ENCODE measurements at places on chromosomes 5 and 9.

- no peak for DNase-seq
Measured at GRCh38 chr9:94057918-94058317, 26.3 kb upstream of the PTPDC1 start.

GRCh38 chr9:17862101-17862500 lies 283.2 kb downstream of the SH3GL2 start:
- DNase-seq: no peak

DNA sequence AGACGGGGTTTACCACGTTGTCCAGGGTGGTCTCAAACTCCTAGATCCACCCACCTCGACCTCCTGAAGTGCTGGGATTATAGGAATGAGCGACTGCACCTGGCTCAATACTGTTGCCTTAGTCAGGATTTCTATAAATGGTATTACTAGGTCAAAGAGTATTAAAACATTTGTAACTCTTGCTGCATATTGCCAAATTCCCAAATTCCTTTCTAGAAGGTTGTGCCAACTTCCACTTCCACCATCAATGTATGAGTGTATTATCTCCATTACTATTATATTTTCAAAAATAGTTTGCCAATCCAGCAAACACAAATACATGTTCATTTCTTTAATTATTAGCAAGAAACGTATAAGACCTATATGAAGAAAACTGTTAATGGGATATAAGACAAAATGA lies 10.6 kb downstream of the PTGR1 start:
- no peak for DNase-seq

DNA sequence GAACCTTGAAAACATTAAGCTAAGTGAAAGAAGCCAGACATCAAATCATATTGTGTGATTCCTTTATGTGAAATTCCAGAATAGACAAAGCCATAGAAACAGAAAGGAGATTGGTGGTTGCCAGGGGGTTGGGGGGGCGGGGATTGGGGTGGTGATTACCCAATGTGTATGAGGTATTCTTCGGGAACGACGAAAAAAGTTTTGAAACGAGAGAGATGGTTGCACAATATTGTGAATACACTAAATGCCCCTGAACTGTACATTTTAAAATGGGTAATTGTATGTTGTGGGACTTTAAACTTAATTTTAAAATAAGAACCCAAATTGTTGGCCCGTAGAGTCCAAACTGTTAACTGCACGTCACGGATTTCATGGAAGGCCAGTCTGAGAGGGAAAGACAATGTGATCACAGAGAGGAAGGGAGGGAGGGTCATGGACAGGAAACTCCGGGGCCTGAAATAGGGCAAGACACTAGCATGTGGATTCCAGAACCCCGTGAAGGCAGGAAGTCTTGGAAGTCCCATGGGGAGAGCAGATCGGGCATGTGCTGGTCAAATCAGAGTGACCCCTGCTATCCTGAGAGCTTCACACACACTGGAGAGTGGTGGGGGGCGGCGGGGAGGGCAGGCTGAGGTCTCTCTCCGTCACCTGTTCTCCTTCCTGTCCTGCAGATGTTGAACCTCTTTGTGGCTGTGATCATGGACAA lies 218.4 kb downstream of the CACNA1B start:
- DNase-seq: no peak

DNA sequence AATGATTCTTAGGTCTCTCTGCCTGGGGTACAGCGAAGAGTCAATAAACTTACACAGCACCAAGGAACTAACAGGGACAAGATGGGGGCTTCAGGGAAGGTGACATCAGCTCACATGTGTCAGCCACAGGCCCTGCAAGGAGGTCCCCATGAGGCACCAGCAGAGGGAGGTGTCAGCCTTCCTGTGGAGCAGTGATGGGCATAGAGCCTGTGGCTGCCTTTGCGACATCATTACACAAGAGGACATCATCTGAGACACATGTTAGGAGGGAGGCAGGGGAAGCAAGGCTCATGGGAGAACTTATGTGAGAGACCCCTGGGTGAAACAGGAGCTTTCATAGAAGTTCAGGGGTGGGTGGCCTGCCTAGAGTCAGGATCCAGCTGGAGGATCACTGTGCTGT lies 389.6 kb downstream of the SEMA5A start:
- DNase-seq: no peak

- DNase-seq: no peak
Measured at GRCh38 chr9:11128156-11128555, 515.4 kb upstream of the PTPRD start.

- no peak for DNase-seq
Measured at GRCh38 chr9:103545260-103545659, 548.8 kb upstream of the SMC2 start.

DNA sequence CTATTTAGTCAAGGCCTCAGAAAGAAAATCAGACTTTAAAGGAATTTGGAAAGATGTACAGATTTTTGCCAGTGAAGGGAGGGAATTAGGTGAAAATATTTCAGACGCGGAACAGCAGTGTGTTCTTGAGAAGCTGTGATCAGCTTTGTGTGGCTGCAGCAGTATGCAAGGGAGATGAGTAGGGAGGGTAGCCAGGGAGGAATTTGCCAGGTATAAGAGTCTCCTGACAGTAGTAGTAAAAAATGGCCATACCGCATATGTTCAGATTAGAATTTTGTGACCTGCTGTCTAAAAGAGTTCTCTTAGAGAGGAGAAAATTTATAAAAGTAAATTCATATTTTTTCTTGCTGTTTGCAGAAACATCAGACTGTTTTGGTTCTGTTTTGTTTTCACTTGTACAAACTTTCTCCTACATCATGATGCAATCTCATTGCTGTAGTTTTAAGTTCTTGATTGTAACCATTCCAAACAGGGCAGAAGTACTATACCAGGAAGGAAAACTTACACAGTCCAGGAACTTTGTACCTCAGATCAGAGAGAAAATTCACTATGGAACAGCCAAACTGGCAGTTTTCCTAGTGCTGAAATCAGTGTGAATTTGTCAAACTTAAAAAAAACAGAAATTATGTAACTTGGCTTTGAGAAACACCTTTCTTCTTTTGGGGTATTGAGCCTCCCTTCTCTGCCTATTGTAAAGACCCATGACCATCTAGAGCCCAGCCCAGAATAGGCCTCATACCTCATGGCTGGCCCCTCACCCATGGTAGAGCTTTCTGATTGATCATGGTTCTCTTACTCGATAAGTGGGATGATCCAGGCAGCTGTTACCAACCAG lies 78.4 kb upstream of the NR3C1 start:
- no peak for DNase-seq

DNA sequence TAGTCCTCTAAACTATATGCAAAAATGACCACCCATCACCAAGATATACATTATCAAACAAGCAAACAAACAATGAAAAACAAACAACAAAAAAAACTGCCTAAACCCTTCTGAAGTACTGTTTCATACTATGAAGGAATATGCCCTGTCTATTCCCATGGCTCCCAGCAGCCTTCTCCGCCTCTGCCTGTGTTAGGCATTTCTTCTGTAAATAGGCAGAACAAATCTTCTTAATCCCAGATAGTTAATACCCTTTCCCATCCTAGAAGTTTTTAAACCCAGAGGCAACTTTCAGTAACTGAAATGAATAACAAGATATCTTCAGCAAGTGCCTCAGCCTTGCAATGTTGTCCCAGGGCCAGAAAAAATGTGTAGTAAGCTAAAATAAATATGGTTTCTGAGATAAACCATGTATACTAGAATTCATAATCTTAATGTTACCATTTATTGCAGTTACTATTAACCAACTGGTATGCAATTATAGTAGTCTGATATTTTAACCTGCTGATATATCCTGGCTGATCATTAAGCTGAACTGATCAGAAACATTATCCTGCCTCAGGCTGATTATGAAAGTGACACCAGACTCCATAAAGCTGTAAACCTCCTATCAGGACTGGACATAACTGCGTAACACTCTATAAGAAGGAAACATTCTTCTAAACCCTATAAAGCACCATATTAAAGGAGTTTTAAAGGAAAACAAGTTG lies 68.5 kb downstream of the ANKRD31 start:
- DNase-seq: no peak

DNA sequence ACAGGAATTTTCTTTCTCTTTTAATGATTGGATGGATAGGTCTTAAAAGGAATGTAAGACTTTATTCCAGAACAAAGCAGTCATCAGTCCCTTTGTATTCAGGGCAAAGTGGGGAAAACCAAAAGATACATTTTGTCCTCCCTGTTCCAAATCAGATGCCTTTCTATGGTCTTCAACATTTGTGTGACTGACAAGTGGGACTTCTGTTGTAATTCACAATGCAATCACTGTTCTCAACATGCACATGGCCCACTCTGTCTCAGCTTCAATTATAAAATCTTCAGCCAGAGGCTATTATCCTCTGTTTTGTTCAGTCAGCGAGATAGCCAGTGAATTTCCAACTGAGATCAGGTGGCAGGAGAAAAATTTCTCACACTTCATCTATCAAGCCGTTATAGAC lies 95.5 kb upstream of the ERBIN start:
- no peak for DNase-seq

- no peak for DNase-seq
Measured at GRCh38 chr5:169706758-169707450, 69.8 kb downstream of the DOCK2 start.

DNA sequence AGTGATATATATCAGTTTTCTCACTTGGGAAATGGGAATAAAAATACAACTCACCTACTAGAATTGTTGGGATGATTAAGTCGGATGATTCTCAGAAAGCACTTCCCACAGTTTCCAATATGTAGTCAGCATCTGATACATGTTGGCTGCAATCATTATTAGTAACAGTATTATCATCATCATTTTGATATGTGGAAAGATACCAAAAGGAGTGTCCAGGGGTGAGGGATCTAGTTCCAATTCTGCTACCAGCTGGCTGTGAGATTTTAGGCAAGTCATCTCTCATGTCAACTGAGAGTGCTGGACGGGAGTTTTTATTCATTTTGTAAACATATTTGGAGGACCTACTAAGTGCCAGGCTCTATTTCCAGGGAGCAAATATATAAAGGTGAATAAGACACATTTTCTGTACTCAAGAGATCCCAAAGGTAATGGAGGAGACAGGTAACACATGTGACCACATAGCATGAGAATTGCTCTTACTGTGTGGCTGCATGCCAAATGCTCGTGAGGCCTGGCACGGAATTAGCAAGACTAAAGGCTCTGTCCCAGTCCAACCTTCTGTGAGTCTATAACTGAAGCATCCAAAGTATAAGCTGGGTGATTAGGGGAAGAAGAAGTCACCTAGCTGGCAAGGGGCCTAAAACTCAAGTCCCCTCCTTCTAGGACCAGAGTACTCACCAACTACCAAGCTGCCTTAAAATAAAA lies 83.0 kb downstream of the GRIA1 start:
- no peak for DNase-seq

- DNase-seq: no peak
Measured at GRCh38 chr9:96441798-96442445, 8.0 kb upstream of the HABP4 start.

GRCh38 chr5:50856401-50857119 lies 190.1 kb downstream of the PARP8 start:
- no peak for DNase-seq

DNA sequence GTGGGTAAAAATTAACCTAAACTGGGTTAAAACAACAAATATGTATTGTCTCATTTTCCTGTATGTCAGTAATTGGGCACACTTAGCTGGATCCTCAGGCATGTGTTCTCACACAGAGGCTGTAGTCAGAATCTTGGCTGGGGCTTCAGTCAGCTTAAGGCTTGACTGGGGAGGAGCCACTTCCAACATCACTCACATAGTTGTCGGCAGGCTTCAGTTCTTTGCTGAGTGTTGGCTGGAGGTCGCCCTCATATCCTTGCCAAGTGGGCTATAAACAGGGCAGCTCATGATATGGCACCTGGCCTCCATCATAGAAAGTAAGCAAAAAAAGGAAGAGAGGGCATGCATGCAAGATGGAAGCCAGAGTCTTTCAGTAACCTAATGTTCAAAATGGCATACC lies 173.0 kb downstream of the GIN1 start:
- no peak for DNase-seq

DNA sequence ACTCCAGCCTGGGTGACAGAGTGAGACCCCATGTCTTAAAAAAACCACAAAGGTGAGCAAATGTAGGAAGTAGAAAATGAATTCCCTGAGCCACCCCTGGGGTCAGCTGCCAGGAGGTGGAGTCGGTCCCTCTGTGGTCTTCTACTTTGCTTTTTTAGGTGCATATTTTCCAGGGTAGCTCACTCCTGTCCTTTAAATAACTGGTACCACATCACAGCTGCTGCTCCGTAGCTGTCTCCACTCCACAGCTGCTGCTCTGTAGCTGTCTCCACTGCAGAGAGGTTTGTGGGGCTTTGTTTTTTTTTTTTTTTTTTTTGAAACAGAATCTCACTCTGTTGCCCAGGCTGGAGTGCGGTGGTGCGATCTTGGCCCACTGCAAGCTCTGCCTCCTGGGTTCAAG lies 8.9 kb downstream of the WDR5 start:
- no peak for DNase-seq

- no peak for DNase-seq
Measured at GRCh38 chr5:148725675-148726074, 71.3 kb upstream of the HTR4 start.

DNA sequence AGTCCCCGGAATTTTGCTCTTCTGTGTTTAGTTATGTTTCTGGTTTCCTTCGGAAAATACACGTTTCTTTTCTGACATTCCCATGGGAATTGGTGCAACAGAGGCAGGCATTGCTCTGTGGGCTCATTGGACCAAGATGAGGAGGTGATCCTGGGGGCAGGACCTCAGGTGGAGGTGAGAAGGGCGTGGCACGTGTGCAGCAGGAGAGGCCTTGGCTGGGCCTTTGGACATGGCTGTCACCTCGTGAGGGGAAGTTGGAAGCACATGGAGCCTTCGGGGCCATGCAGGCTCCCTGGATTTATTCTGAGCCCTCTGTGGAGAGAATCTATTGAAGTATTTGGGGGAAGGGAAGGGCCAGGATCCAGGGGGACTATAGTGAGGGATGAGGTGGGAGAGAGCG lies 44.5 kb downstream of the WNK2 start:
- DNase-seq: no peak

DNA sequence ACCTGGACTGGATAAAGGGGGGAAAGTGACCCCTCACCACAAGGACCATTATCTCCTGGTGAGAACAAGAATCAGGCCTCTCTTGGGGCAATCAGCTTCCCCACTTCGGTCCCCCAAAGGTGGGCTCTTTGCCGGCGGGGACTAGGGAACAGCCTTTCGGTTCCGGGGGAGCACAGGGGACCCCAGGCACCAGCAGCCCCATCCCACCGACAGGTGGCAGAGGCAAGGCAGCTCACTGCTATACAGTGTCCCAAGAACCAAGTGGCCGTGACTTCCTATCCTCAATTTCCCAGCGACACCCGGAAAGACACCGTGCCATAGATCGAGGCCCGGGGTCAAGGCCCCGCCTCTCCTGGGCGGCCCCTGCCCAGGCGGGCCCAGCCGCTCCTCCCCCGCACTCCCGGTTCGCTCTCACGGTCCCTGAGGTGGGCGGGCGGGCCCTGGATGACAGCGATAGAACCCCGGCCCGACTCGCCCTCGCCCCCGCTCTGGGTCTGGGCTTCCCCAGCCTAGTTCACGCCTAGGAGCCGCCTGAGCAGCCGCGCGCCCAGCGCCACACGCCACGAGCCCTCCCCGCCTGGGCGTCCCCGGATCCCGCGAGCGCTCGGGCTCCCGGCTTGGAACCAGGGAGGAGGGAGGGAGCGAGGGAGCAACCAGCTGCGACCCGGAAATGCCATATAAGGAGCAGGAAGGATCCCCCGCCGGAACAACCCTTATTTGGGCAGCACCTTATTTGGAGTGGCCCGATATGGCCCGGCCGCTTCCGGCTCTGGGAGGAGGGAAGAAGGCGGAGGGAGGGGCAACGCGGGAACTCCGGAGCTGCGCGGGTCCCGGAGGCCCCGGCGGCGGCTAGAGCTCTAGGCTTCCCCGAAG lies 655 bp upstream of the EGR1 start:
- peak; percentile 98 for DNase-seq

All from kidney (tissue), 22 donors.